IPS-NIHi11 (cell line): ENCODE measurements at places on chromosomes 1 and 21.

DNA sequence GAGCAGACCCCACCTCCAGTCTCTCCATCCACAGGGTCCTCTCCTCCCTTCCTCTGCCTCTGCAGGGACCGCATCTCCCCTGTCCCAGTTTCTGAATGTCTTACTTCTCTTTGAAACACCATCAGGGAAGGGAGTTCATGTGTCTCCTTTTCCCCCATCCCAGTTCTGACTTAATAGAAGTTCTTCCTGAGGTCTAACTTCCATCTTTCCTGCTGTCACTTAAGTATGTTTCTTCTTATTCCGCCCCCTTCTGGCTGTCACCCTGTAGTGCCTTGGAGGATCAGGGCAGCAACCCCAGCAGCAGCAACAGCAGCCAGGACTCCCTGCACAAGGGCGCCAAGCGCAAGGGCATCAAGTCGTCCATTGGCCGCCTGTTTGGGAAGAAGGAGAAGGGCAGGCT is 29.3 kb downstream of the MYOG start:
- no peak for DNase-seq

DNA sequence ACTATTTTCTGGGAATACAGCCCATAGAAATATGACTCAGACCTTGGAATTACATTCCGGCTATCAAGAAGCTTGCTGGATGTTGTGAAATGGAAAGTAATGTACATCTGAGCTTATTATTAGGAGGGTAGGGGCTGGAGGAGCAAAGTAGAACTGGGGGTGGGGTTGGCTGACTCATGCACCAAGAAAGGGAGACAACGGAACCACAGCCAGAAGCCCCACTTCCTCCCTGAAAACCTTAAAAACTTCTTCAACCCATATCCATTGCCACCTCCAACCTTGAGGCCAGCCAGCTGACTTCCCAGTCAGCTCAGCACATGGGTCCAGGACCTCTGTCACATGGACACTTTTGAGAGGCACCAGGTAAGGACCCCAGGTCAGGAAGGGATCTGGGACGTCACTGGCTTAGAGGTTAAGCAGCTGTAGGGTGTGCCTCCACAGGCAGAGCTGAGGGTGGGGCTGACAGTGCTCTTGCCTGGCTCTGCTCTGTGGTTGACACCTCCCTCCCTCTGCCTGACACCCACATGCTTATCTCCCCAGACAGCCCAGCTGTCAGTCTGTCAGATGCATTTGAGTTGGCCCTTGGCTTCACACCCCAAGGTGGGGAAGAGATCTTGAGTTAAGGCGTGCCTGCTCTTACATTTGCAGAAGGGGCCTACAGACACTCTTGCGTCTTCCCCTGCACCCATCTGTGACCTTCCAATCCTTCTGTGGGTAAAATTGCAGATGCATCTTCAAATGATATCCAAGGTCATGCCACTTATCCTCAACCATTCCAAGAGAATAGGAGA is 5.7 kb upstream of the ZNF683 start:
- no peak for DNase-seq

DNA sequence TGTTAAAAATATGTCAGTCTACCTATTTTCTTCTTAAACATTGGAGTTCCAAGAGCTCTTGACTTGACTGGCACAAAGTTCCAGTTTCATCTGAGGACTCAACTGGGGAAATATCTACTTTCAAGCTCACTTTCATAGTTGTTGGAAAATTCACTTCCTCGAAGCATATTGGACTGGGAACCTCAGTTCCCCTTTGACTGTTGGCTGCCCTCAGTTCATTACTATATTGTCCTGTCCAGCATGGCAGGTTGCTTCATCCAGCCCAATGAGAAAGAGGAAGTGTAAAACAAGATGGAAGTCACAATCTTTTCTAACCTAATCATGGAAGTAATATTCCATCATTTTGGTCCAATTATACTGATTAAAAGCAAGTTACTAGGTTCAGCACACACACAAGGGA is 54.3 kb downstream of the ZNF697 start:
- DNase-seq = no peak

GRCh38 chr1:4594286-4594991 is 60.0 kb upstream of the AJAP1 start:
- peak; percentile 60 for DNase-seq

GRCh38 chr1:214318356-214318755 is 37.4 kb downstream of the SMYD2 start:
- DNase-seq = no peak

- DNase-seq = no peak
Measured at GRCh38 chr1:231871471-231871870, 244.9 kb downstream of the DISC1 start.

- DNase-seq = no peak
Measured at GRCh38 chr1:212648431-212648830, 39.9 kb downstream of the ATF3 start.

DNA sequence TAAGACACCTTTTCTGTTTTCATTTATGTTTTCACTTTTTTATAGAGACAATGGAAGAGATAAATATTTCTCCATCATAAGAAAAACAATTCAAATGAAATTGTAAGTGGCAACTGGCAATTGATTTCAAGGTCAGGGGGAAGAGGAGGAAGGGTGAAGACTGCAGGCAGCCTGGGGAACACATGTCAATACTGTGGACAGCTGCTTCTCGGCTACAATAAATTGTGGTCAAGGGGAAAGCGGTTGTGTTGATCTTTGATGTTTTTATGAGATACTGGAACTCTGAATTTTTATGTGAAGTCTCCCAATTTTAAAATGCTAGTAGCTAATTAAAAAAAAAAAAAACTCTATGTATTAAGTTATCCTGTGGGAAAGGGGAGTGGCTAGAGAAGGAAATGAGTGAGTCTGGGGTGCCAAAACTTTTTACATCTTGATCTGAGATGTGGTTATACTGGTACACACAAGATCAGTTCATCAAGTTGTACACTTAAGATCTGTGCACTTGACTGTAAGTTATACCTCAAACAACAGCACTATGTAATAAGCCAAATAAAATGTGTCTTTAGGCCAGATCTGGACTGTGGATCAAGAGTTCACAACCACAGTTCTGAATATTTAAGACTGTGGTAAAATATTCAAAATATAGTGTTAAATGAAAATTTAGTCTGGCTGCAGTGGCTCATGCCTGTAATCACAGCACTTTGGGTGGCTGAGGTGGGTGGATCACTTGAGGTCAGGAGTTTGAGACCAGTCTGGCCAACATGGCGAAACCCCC is 18.0 kb downstream of the SSX2IP start:
- DNase-seq = no peak

- no peak for DNase-seq
Measured at GRCh38 chr1:120133228-120133927, 42.9 kb downstream of the SEC22B start.
